ENCODE measurements at places on chromosomes 4 and X. TPM values are rescaled to one million over a fixed set of nuclear protein-coding genes. Genes with fewer than 3 reads are reported as not detected.

GPM6B gene
- 4.2 TPM for total RNA-seq

POLN gene
- total RNA-seq, result 4.6 TPM

DNA sequence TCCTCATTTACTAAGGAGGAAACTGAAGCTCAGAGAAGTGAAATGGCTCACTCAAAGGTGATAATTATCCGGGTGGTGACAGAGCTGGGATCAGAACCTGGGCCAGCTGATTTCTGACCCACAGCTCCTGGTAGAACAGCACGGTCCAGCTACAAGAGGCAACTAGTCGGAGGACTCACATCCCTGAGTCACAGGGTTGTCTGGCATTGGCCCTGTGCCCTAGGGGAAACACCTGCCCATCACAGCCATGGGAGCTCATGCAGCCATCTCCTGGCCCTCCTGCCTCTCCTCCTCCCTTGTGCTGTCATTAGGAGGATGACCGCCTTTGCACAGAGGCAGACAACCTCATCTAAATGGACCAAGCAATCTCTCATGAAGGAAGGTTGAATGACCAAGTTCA is 115.2 kb upstream of the TSPAN5 start:
- peak; percentile 8 for DNase-seq
- H3K4me1 ChIP-seq, result no peaks in the 10 kb centered on the region
- no peak overlapping the region for H3K27ac ChIP-seq
- no peaks in the 10 kb centered on the region for H3K36me3 ChIP-seq

SLC10A7 gene
- 9.7 TPM for total RNA-seq

DNA sequence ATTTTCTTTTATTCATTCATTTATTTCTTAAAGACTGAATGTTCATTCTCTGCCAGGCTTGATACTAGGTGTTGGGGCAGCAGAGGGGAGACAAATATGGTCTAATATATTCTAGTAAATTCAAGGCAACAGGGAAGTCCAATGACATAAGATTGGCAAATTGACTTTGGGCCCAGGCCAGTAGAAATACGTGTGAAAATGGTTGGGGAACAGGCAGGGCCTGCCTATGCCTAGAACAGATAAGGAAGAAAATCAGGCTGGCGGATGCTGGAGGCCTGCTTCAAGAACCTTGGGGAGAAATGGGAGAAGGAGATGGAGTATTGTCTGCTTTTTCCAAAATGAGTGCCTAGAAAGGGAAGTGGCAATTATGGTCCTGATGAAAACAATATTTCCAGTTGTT is 108.6 kb downstream of the RTL5 start:
- H3K27ac ChIP-seq, result no peak overlapping the region
- no peaks in the 10 kb centered on the region for H3K4me1 ChIP-seq
- H3K36me3 ChIP-seq, result no peaks in the 10 kb centered on the region
- no peak for DNase-seq

POU3F4 gene
- total RNA-seq, result not detected

- H3K27ac ChIP-seq, result no peak overlapping the region
- no peaks in the 10 kb centered on the region for H3K27me3 ChIP-seq
- DNase-seq, result no peak
- H3K4me1 ChIP-seq, result peaks cover 4% of the 10 kb centered on the region
- H3K36me3 ChIP-seq, result no peaks in the 10 kb centered on the region
These were observed 35.3 kb downstream of the PNPLA4 start for GRCh38 chrX:7891928-7892327.

- DNase-seq, result no peak
- H3K36me3 ChIP-seq, result no peaks in the 10 kb centered on the region
- H3K4me3 ChIP-seq, result no peak overlapping the region
- H3K27ac ChIP-seq, result no peak overlapping the region
These were observed 119.1 kb upstream of the OTUD4 start for GRCh38 chr4:145299380-145300076.

GRCh38 chr4:5050520-5051277 is 581 bp upstream of the STK32B start:
- no peaks in the 10 kb centered on the region for H3K36me3 ChIP-seq
- peak overlapping the region; percentile 47 for H3K4me3 ChIP-seq
- H3K27me3 ChIP-seq, result no peaks in the 10 kb centered on the region

CPXCR1 gene
- not detected for total RNA-seq

VSIG4 gene
- 33.6 TPM for total RNA-seq

DNA sequence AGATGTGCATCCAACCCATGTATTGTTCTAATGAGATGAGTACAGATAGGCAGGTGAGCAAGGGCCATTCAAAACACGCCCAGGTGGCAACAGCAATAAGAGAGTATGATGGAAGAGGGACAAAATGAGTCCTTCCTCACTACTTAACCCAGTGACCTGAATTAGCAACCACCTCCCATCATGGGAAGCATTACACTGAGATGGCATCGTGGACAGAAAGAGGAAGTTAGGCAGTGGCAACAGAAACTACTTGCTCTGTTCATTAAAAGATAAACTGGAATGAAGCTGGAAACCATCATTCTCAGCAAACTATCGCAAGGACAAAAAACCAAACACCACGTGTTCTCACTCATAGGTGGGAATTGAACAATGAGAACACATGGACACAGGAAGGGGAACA is 17.2 kb downstream of the RXFP1 start:
- H3K27me3 ChIP-seq, result no peaks in the 10 kb centered on the region
- H3K4me1 ChIP-seq, result no peaks in the 10 kb centered on the region
- DNase-seq, result no peak
- H3K36me3 ChIP-seq, result no peaks in the 10 kb centered on the region

OCIAD1 gene
- total RNA-seq, result 73.4 TPM

PABPC1L2B gene
- total RNA-seq, result 0.13 TPM

GRCh38 chrX:48472851-48473703 is 2.9 kb upstream of the FTSJ1 start:
- no peaks in the 10 kb centered on the region for H3K27me3 ChIP-seq
- DNase-seq, result no peak
- H3K27ac ChIP-seq, result no peak overlapping the region
- H3K36me3 ChIP-seq, result no peaks in the 10 kb centered on the region

Data from ovary (tissue), 10 donors.